Fibroblast of skin of left biceps (primary cell): ENCODE measurements at places on chromosomes 6 and 20.

DNA sequence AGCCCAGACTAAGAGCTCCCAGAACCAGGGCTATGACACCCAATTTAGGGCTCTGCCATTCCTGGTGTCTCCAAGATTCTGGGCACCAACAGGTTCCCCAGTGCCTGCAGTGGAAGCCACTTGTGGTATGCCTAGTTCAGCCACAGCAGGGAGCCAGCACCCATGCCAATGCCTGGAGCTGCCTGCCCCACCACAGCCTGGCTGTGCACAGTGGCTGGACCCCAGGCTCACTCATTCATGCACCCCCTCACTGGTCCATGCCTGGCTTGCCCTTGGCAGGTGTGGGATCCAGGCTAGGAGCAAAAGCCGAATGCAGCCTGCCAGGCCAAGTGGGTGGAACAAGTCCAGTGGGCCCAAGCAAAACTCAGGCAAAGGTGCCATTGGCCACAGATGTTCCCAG is 91.9 kb downstream of the MKKS start:
- no peak for DNase-seq

DNA sequence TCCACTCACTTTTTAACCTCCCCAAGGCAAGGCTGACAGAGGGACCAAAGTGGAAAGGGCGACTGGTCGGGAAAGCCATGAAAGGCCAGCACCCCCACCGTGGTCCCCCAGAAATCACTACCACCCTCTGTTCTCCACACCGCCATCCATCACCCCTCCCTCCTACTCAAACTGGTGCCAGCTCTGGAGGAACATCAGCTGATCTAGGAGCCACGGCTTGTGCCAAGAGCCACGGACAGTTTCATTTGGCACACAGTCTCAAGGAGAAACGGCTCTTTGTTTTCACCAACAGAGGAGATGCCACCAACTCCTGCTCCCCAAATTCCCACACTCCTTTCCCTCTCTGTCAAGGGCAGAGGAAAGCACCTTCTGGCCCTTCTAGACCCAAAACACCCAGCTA is 26.0 kb downstream of the TBC1D7 start:
- DNase-seq: no peak

DNA sequence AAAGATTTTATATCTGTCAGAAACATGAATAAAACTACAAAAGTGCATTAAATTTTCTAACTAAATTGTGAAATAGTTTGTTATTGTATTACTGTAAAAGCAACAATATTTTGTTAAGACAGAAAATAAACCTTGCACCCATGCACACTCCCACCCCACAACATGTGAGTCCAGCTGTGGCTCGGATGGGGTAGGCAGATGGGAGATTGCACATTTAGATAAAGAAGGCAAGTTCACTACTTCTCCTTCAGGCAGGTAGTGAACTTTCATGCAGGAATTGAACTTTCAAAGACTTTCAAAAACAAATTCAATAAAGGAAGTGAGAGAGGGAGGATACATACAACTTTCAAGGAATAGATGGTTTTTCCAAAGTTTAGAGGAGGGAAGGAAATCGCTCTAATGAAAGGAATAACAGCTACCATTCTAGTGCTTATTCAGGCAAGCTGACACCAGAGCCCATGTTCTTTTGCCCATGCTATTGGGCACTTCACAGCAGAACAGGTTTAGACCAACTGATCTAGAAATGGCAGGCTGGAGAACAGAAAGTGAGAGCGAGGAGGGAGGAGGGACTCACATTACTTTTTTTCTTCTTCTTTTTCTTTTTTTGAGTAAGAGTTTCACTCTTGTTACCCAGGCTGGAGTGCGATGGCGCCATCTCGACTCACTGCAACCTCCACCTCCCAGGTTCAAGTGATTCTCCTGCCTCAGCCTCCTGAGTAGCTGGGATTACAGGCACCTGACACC is 28.5 kb downstream of the SF3B5 start:
- no peak for DNase-seq

- DNase-seq: no peak
Observed at GRCh38 chr20:46967646-46968045, 73.0 kb downstream of the EYA2 start.

DNA sequence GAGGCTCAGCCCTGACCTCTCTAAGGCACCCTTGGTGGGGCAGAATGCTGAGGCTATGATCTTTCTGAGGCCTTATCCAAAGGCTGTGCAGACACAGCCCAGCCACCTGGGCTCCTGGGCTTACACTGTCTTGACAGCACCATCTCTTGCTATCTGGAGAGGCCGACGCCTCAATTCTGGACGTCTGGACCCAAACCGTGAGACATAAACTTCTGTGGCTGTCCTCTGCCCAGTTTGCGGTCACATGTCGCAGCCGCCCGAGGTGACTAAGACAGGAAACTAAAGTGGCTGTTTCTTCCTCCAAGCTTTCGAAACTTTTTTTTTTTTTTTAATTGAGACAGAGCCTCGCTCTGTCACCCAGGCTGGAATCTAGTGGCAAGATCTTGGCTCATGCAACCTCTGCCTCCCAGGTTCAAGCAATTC is 49.3 kb downstream of the PRR18 start:
- no peak for DNase-seq

- DNase-seq: no peak
Observed at GRCh38 chr20:20235681-20236080, 132.2 kb upstream of the INSM1 start.

DNA sequence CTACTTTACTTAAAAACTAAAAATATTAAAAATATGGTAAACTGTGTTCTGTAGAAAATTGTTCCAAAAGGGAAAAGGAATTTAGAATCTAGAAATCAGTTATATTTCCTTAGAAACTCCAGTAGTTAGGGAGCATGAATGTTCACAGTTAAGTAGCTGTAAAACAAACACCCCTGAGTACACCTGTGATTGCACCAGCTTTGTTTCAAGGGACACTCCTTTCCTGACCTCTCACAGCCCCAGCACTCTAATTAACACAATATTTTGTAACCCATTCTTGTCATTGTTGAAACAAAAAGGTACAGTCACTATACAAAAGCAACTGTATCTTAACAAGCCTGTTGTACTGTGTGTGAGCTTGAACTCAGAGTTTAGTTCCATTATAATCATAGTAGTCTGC is 72.3 kb downstream of the NCOA7 start:
- no peak for DNase-seq

DNA sequence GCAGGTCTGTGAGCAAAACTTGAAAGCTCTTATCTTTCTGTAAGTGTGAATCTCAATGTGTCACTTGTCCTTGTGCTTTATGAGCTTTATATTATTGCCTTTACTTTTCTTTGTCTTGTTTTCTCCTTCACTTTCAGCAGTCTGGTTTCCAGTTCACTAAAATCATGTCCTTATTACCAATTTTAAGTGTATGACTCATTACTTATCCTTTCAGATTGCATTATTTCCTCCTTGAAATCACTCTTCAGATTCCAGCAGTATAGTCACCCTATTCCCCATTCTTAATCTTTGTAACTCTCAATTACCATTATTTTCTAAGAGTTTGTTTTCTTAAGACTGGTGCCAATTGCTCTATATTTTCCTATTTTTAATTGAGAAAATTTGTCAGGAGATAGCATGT is 117.4 kb upstream of the GRIK2 start:
- DNase-seq: no peak
